Testis (tissue), 5 donors: ENCODE measurements at places on chromosomes 16 and 17. TPM values are rescaled to one million over a fixed set of nuclear protein-coding genes. Genes with fewer than 3 reads are reported as not detected.

- H3K36me3 ChIP-seq, result no peaks in the 10 kb centered on the region
- DNase-seq, result no peak
- no peaks in the 10 kb centered on the region for H3K27me3 ChIP-seq
- no peak overlapping the region for H3K4me3 ChIP-seq
- H3K4me1 ChIP-seq, result no peaks in the 10 kb centered on the region
- H3K27ac ChIP-seq, result no peak overlapping the region
Observed at GRCh38 chr17:31452561-31453110, 61.2 kb downstream of the RAB11FIP4 start.

- H3K36me3 ChIP-seq, result no peaks in the 10 kb centered on the region
- H3K4me3 ChIP-seq, result no peak overlapping the region
- H3K27ac ChIP-seq, result no peak overlapping the region
- no peak for DNase-seq
- no peaks in the 10 kb centered on the region for H3K27me3 ChIP-seq
- no peaks in the 10 kb centered on the region for H3K4me1 ChIP-seq
Observed at GRCh38 chr16:86296256-86296655, 214.1 kb upstream of the FOXF1 start.

GRCh38 chr16:88928405-88929090 is 48.5 kb downstream of the CBFA2T3 start:
- no peaks in the 10 kb centered on the region for H3K27me3 ChIP-seq
- DNase-seq, result no peak
- peaks cover 5% of the 10 kb centered on the region for H3K4me1 ChIP-seq
- no peak overlapping the region for H3K27ac ChIP-seq
- H3K4me3 ChIP-seq, result no peak overlapping the region

NT5M gene
- 47.5 TPM for total RNA-seq

MYH3 gene
- total RNA-seq, result 19.3 TPM
